Stimulated activated CD4-positive, alpha-beta T cell treated with anti-CD3 and anti-CD28 coated beads, Interleukin-1b, Interleukin-23, amount 100 ng/mL, for 1 hour (primary cell): ENCODE measurements at places on chromosomes 4 and X.

DNA sequence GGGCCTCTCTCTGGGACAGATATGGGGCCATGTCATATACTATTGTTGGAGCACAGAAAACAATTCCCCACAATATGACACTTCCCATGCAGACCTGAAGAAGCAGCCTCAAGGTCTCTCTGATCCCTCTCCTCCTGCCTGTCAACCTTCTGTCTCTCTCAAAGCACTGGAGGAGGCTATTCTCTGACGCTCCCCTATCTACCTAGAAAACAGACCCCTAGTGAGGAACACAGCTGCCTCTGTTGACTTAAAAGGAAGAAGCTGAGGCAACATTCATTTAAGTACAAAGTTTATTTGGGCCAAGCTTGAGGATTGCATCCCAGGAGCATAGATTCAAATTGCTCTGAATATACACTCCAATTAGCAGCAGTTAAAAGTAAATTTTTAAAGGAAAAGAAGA is 39.3 kb upstream of the NSG1 start:
- DNase-seq = no peak

DNA sequence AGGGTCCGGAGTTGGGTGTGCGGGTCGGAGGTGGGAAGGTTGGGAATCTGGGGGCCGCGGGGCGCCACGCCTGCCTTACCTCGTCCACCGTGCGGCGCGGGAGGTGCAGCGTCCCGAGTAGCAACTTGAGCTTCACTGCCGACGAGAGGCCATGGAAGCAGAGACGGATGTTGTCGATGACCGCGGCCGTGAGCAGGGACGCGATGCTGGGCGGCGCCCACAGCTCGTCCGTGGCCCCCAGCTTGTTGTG is 178 bp downstream of the NELFA start:
- DNase-seq = no peak

DNA sequence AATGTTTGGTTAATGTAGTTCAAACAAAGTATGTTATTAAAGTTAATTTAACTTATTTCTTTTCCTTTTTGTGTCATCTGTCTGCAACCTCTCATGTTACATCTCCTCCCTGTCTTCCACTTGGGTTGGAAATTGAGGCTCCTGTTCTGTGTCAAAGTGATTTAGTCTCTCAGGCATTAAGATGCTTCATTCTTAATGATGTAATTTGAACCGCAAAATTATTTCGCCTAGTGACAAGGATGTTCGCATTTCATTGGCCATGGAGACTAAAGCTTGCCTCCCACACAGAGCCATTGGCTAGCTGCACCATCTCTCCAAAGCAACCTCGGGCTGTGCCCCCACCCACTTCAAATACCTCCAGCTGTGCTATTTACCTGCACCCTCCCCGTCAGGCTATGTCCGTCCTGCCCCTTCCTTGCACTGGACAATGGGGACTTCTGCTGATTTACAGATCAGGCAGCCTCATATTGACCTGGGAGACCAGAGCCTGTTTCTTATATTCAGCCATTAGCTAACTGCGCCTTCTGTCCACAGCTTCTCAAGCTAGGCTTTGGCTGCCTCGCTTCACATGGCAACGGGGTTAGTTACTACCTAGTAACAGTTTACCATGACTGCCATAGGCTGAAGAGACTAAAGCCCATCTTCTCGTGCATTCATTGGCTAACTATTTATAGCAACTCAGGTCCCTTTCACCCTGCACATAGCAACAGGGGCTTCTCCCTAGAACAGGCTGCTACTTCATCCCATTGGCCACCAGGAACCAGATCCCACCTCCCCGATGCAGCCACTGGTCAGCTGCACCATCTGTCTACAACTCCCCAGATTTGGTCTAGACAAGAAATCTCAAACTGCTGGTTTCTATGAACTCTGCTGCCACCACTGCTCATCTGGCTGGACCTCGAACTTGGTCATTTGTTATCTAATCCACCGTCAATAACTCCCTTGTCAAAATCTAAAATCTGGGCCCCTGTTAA is 8.6 kb upstream of the ZNF157 start:
- DNase-seq = no peak

DNA sequence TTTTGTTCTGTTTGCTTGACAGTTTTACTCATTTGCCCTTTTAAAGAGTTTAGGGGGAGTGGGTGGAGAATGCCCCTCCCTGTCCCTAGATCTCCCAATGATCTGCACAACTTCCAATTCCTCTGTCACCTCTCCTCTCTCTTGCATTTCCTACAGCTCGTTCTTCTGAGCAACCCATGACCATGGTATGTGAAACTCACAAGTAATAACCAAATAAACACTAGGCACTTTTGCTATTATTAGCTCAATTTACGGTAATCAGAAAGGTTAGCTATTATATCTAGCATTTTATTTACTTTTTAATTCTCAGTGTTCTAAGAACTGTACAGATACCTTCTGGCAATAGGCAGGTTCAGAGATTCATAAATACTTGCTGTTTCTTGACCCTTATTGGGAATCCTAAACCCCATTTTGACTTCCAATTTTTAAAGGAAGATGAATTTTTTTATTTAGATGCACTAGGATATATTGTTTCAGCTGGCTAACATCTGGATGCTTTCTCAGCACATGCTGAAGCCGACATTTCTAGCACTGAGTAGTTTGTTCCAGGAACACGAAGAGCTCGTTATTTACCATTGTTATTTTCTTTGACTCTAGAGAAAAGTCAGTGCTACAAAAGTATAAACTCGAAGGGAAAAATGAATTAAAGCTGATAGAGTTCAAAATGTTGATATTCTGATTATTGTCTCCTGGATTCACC is 194.7 kb upstream of the TLL1 start:
- DNase-seq = no peak

DNA sequence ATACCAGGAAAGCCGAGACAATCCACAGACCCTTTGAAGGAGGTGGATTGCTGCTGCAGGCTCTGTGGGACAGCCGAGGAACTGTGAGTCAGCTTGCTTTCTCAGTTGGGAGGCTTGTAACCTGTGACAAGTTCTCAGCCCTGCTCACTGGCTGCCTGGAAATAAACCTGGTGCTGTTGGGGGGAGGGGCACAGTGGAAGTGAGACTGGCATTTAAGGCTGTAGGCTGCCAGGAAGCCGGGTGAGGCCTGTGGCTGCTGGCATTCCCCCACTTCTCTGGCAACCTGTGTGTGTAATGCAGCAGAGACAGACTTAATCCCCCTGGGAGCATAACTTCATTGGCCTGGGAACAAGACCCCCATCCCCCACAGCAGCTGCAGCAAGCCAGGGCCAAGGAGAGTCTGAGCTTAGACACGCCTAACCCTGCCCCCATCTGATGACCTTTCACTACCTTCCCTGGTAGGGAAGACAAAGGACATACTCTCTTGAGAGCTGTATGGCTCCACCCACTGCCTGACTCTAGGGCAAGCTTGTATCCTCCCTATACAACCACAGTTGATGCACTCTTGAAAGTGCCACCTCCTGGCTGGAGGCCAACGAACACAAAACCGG is 64.1 kb downstream of the ALPK1 start:
- DNase-seq = no peak
